Stimulated activated CD4-positive, alpha-beta T cell treated with anti-CD3 and anti-CD28 coated beads, TNF-alpha, amount 100 ng/mL, for 1 hour (primary cell): ENCODE measurements at places on chromosomes 6 and 20.

- no peak for DNase-seq
Measured at GRCh38 chr20:33716498-33716897, 3.6 kb downstream of the PXMP4 start.

DNA sequence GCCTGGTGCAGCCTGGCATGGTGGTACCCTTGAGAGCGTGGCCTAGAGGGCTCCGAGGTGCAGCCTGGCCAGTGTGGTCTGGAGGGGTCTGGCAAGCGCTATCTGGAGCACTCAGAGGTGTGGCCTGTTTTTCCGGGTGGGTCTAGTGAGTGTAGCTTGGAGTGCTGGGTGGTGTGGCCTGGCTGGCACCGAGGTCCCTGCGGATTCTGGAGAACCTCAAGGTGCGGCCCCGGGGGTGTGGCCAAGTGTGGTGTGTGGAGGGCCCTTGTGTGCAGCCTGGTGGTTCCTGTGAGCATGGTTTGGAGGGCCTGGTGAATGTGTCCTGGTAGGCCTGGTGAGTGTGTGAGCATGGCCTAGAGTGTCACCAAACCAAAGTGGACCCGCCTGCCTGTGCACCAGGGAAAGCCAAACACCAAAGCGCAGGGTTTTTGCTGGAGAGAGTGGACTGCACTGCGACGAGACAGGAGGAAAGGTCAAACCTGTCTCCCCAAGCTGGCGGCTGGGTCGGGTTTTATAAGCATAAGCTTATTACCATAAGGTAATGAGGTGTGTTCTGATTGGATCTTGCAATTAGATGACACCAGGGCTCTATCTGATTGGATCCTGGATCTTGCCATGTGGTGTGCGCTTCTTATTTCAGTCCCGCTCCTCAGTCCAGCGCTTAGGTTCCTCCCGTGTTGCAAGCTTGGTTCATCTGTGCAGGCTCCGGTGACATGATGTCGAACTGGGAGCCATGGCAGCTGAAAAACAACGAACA is 35.7 kb downstream of the IGF2R start:
- DNase-seq, result no peak

DNA sequence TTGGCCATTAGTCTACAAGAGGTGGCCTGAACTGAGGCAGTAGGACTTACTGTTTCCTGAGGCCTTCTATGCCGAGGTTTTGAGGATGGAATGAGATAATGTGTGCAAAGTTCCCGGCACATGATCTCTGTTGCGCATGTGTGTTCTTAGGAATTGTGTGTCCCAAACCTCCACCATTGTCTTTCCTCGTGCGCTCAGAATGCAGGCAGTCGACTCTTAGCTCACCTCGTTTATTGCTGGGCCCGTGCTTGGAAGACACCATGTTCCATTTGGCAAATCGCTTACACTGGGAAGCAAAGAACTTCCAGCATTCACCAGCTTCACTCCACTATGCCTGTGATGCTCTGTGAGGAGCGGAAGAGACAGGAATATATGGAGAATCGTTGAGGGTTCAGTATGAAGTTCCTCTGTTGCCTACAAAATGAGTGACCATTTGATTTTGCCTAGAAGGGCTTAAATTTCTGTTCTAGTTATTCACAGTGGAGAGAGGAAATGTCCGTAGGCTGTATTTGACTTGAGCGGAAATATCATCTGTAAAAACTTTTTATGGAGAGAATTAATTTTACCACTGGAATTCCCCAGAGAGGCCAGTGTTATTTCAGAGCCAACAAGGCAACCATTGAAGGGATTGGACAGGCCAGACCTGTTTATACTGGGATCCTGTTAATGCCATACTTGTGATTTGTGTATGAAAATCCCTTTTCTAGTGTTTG is 75.7 kb upstream of the CLDN20 start:
- no peak for DNase-seq

- no peak for DNase-seq
Measured at GRCh38 chr20:48789185-48789668, 38.6 kb downstream of the PREX1 start.

DNA sequence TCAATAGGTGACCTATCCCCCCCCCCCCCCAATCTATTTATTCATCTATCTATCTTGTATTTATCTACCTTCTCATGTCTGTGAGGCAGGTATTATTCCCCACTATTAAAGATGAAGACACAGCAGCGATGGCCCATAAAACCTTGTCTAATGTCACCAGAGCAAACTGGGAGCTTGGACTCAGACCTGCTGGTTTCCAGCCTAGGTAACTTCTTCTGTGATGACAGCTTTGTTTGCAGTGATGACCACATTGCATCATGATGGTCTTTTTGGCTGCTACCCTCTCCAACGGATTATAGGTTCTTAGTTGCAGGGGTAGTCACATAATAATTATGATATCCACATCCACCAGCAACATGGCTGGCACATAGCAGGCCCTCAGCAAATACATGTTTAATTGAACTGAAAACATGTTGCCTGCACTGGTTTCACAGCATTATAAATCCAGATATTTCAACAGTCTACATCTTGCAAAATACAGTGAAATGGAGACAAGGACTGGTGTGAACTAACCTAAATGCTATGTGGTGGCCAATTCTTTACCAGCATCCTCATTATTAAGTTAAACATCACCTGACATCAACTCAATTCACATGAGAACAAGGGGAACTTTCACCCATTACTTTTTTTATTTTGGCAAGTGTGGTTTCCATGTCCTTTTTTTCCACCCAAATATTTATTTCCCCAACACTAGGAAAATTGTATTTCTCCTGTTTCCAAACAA is 712.5 kb upstream of the NRSN1 start:
- no peak for DNase-seq

GRCh38 chr6:160190973-160191372 is 67.6 kb downstream of the SLC22A2 start:
- no peak for DNase-seq

DNA sequence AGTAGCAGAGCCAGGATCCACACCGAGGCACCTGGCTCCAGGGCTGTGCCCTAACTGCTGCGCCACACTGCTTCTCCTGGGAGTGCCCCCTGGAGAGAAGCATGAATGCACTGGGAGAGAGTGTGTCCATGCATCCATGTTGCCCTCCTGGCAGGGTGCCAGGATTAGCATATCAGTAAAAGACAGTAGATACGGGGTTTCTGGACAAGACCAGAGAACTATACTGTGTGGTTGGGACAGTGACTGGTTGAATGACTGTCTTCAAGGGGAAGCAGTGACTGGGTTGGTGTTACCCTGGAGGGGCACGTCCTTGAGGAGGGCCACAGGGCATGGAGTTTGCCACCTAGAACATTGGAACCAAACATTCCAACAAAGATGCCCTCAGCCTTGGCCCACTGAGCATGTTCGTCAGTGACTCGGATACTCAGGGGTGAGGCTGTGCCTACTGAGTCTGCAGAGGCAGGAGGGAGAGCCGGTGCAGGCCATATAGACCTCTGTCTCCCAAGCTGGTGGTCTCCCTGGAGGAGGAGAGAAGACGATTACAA is 288.8 kb downstream of the CDC5L start:
- DNase-seq, result no peak

- DNase-seq, result no peak
Measured at GRCh38 chr6:54198134-54198533, 86.9 kb downstream of the MLIP start.

DNA sequence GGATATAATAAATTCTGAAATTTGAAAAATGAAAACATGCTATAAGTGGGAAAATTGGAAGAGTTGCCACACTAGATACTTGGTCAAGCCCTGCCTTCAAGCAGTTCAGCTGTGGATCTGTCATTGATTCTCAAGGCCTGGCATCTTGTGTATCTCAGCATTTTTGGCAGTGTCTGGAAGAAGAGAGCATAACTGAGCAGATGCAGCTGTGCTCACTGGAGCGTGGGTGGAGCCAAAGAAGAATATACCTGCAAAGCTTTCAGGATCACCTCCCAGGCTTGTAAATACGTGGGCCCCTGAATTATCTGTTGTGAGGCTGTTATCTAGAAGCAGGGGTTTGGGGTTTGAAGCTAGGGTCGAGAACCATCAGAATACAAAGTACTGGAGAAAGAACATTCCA is 31.3 kb upstream of the CHD6 start:
- DNase-seq, result no peak

DNA sequence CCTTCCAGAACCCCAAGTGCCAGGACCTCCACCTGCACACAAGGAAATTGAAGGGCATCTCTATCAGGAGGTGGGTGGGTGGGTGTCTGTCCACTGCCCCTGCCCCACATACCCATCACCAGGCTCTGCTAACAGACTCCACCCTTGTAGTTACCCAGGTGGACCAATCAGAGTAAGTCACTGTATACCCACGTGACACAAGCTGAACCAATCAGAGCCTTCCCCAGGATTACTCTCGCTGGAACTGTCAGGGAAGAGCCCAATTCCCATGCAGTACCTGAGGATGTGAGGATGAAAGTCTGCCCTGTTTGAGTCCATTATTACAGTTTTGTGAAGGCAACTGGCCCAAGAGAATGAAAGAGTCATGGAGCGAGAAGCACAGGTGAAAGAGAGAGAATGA is 4.2 kb downstream of the OCSTAMP start:
- no peak for DNase-seq

- DNase-seq, result no peak
Measured at GRCh38 chr20:48155268-48155667, 370.0 kb upstream of the SULF2 start.

GRCh38 chr6:158049055-158050028 is 67.7 kb downstream of the SYNJ2 start:
- DNase-seq, result no peak

GRCh38 chr6:41289815-41290214 is 3.3 kb upstream of the TREM1 start:
- DNase-seq, result no peak
